ENCODE measurements at places on chromosomes 3 and 15.
A peak's percentile ranks its signal among the peaks of the same experiment; 100 is the strongest.

DNA sequence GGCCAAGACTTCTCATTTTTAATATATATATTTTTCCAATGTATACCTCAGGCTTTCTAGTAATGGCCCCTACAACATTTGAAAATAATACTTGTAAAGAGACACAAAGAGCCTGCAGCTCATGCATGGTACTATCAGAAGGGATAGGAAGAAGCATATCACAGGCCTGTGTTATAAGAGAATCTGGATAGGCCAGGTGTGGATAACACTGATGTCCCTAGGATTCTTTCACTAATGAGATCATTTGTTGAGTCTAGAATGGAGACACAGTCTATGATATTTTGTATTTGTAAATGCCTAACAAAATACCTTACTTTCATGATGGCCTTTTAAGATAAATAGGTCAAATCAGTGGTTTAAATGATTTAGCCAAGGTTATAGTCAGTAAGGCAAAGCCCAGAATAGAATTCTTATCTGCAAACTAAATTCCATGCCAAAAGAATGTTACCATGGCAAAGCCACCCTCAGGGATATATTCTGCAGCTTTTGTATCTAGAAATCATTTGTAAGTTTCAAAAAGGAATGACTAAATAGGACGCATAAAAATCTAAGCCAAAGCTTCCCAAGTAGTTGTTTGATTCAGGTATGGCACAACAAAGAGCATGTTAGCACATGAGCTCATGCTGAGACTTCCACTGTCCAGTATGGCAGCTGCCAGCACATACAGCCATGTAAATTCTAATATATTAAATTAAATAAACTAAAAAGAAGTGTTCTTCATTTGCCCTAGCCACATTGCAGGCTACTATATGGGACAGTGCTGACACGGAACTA is 10.0 kb downstream of the DCP1A start:
- no peak for DNase-seq

DNA sequence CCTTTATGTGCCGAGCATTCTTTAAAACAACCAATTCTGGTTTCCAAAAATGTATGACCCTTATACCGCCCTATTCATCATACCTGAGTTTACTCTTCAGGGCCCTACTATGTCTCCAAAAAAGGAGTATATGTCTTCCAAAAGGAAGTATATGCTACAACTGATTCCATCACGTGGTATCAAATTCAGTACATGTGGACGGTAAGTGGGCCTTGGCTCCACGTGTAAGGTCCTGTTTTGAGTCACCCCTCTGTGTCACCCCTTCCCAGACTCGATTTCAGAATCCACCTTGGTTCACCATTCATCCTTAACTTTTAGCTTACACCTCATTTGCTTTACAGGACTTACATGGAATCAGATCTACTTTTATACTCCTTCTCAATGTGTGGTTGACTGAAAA is 37.8 kb downstream of the ABHD2 start:
- peak; percentile 44 for DNase-seq

DNA sequence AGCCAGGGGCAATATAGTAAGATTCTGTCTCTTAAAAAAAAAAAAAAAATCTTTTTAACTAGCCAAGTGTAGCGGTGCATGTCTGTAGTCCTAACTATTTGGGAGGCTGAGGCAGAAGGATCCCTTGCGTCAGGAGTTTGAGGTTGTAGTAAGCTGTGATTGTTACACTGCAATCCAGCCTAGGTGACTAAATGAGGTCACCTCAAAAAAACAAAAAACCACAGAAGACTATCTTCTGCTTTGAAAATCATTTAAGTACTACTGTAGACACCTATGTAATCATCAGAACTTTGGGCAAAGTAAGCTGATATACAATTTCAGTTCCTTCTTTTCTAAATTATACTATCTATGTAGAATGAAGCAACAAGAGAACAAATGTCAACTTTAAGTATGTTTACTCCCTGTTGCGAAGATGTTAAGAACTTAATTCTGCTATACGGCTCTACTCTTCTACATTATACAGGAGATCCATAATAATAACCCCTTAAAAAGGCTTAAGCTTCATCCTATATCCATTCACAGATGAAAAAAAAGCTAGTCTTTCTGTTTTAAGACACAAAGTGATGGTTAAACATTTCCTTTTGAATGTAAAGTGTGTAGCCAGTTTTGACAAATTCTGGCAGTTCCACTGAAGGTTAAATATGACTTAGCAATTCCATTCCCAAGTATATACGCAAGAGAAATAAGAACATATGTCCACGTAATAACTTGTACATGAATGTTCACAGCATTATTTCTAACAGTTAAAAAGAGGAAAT is 15.2 kb downstream of the DAZL start:
- peak; percentile 38 for DNase-seq

DNA sequence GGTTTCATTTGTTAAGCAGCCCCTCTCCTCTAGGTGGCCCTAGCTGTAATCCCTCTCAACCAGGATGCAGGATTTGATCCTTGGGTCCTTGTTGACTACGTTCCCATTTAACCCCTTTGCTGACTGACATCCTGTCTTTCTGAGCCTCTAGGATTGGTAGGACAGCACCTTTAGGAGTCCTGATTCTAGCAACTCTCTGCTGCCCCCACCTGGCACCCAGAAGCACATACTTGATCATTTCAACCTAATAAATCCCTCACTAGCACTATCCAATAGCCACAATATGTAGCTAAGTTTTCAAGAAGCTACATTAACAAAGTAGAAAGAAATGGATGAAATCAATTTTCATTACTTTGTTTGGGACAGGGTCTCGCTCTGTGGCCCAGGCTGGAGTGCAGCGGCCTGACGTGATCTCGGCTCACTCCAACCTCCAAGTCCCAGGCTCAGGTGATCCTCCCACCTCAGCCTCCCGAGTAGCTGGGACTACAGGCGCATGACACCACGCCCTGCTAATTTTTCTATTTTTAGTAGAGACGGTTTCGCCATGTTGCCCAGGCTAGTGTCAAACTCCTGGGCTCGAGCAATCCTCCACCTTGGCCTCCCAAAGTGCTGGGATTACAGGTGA is 28.3 kb downstream of the RSL24D1 start:
- peak; percentile 68 for DNase-seq

DNA sequence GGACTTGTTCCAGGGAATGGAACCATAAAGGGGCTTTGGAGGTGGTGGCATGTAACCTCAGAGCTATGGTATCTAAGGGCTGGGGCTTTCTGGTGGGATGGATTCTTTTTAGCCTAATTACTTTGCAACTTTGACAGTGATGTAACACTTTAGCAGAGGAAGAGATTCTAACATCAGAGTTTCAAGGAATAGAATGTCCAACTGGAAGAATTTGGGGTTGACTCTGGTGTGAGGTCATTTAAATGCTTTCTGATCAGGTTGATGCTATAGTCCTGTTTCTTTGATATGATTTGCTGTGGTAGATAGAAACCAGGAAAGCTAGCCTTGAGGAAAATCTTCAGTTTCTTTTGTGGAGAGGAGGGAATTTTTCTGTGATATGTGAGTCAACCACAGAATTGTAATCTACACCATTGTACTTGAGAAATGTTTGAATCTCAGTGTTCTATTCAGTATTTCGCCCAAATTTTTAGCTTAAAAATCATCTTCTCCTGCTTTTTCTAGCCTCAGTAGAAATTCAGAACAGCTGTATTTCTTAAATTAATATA is 40.0 kb downstream of the ATP2C1 start:
- DNase-seq, result no peak

DNA sequence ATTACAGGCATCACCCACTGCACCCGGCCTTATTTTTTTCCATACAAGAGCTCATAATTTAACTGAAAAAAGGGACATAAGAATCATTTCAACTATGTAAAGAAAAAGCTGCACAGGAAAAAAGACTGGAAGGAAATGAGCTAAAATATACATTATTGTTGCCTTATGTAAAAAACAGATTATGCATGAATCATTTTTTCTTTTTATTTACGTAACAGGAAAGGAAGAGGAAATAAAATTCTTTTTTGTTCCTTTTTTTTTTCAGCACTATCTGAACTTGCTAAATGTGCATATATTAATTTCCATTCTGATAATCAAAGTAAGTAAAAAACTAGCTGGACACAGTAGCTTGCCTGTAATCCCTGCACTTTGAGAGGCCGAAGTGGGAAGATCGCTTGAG is 12.1 kb downstream of the KIF9 start:
- DNase-seq, result no peak

DNA sequence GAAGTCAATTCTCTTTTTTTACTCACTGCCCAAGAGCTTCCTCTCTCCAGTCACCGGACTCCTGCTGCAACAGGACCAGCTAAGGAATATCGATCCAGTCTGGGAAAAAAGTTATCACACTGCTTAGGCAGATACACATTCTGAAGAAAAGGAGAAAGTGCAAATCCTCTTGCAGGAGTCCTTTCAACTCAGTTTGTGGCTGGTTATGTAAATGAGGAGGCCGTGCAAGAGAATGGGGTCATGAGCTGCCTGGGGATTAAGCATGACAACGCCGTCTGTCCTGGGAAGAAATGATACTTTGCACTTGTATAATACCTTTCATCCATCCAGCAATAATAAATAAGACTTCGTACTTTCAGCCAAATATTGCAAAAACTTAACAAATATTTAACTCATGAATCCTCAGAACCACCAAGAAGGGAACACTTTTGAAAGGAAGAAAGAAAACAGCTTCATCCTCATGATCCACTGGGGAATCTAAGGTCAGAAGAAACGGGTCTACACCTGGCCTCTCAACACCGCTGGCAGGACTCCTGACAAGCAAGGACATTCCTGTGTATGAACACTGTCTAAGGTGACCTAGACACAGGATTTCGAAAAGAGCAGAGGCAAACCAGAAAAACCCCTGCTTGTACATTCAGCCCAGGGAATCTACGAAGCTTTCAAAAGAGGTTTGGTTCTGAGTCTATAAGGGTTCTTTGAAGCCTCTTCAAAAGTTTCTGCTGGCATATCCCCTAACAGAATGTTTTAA is 13.1 kb upstream of the WWTR1 start:
- DNase-seq, result no peak

- DNase-seq, result no peak
These were observed 8.9 kb upstream of the RLBP1 start for GRCh38 chr15:89230277-89230676.

DNA sequence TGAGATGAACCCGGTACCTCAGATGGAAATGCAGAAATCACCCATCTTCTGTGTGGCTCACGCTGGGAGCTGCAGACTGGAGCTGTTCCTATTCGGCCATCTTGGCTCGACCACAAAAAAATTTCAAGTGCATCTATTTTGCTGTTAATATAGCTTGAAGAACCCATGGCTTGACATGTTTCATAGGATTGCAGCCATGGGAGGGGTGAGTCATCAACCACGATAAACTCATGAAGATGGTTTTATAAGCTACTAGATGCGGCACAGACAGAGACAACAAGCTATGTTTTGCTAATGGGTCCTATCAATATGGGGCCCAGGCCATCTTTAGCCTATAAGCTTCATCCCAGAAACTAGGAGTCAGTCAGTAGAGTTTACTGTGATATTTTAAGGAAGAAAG is 100.4 kb upstream of the PHLDB2 start:
- DNase-seq, result no peak

DNA sequence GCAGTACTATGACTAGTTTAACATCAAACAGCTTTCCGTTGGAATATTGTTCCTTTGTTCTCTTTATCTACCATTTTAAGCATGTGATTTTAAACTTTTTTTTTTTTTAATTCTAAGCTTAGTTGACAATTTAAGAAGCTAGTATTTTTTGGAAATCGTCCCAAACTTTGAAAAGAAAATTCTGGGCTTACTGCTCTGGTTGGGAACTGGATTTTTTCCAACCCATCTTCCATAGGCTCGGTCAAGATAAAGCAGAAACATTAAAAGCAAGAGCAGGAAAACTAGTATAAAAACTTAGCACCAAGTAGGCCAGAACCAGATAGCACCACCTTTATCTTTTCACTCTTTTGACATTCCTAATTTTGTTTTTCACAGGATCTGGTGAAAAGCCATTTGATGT is 49.9 kb downstream of the TSC22D2 start:
- DNase-seq, result no peak

GRCh38 chr15:66614951-66615760 is 49.4 kb upstream of the LCTL start:
- DNase-seq, result no peak

- DNase-seq, result no peak
These were observed 39.1 kb downstream of the ATP2C1 start for GRCh38 chr3:130932979-130933378.

DNA sequence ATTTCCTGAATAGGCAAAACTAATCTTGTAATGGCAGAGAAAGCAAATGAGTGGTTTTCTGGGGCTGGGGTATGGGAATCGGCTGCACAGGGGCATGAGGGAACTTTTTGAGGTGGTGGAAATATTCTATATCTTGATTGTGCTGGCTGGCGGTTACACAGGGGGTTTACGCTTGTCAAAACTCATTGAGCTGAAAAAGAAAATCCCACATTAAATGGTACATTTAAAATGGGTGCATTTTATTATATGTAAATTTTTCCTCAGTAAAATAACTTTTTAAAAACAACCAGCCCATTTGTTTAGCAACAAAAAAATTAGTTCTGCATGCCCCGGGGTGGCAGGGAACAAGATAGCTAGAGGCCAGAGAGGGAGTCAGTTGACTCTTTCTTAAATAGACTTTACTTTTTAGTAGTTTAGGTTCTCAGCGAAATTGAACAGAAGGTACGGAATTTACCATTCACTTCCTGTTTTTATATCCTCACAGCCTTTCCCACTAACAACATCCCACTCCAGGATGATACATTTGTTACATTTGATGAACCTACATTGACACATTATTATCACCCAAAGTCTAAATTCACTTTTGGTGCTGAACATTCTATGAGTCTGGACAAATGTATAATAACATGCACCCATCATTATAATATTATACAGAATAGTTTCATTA is 41.2 kb upstream of the BCL2A1 start:
- no peak for DNase-seq

GRCh38 chr15:39720621-39721611 is 61.7 kb downstream of the FSIP1 start:
- DNase-seq, result no peak

DNA sequence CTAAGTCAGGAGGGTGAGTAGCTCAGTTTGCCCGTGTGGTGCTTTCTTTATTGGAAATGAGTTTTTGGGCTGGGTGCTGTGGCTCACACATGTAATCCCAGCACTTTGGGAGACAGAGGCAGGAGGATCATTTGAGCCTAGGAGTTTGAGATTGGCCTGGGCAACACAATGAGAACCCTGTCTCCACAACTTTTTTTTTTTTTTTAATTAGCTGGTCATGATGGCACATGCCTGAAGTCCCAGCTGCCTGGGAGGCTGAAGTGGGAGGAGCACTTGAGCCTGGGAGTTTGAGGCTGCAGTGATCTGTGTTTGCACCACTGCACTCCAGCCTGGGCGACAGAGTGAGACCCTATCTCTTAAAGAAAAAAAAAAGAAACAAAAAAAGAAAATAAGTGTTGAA is 174.9 kb downstream of the NSMCE3 start:
- DNase-seq, result no peak

GRCh38 chr3:55637906-55638638 is 151.0 kb upstream of the WNT5A start:
- DNase-seq, result no peak

GRCh38 chr15:81056304-81056703 is 55.6 kb downstream of the TLNRD1 start:
- no peak for DNase-seq

Measured in activated CD4-positive, alpha-beta T cell treated with anti-CD3 and anti-CD28 coated beads, Interleukin-2, amount 50 U/mL, for 16 hours (primary cell).